ENCODE measurements at places on chromosomes 2 and 18.
A peak's percentile ranks its signal among the peaks of the same experiment; 100 is the strongest.

GRCh38 chr2:238467062-238467461 is 40.3 kb downstream of the ASB1 start:
- H3K27ac ChIP-seq = no peak overlapping the region
- H3K4me1 ChIP-seq = peaks cover 13% of the 10 kb centered on the region
- no peaks in the 10 kb centered on the region for H3K27me3 ChIP-seq
- DNase-seq = peak; percentile 53
- H3K4me3 ChIP-seq = no peak overlapping the region
- peaks cover 18% of the 10 kb centered on the region for H3K36me3 ChIP-seq

GRCh38 chr2:150526827-150527226 is 39.4 kb upstream of the RND3 start:
- peak overlapping the region; percentile 97 for H3K27ac ChIP-seq
- no peaks in the 10 kb centered on the region for H3K27me3 ChIP-seq
- H3K4me3 ChIP-seq = no peak overlapping the region
- DNase-seq = no peak
- peaks cover 5% of the 10 kb centered on the region for H3K36me3 ChIP-seq

- no peak overlapping the region for H3K4me3 ChIP-seq
- H3K36me3 ChIP-seq = no peaks in the 10 kb centered on the region
- H3K27ac ChIP-seq = no peak overlapping the region
Observed at GRCh38 chr2:239824046-239824694, 201.0 kb downstream of the NDUFA10 start.

DNA sequence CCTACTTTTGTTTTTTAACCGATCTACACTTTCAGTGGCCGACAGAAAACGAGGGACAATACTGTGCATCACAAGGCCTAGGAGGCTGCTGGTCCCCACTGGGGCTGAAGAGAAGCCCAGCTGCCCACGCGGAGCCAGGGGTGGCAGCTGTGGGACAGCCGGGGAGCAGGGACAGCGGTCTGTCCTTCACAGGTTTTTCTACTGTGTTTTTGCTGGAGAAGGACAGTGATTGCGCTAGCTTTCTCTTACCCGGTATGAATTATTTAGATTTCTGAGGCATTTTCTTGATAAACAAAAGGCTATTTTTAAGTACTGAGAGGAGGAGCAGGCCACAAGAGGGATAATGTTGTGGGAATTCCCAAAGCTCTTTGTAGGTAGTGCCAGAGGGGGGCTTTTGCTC is 219.8 kb downstream of the ATAD2B start:
- H3K27ac ChIP-seq = no peak overlapping the region
- DNase-seq = no peak
- H3K4me3 ChIP-seq = no peak overlapping the region
- peaks cover 25% of the 10 kb centered on the region for H3K36me3 ChIP-seq
- H3K4me1 ChIP-seq = peaks cover 9% of the 10 kb centered on the region

DNA sequence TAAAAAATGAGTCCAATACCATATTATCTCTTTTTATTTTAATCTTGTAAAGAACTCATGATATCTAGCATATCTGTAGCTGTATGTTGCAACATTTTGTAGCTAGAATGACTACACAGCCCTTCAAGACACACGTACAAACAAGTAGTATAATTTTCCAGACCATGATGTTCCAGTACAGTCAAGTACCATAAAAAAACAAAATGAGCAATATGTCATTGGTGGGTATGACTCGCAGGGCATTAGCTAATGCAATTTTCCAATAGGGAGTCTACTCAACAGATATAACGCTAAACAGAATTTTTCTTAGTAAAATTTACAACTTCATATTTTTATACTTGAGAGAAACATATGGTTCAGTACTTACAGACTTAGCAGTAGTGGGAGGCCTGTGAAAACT is 53.6 kb upstream of the UGP2 start:
- H3K36me3 ChIP-seq = no peaks in the 10 kb centered on the region
- H3K27ac ChIP-seq = no peak overlapping the region
- no peak for DNase-seq
- no peak overlapping the region for H3K4me3 ChIP-seq

DNA sequence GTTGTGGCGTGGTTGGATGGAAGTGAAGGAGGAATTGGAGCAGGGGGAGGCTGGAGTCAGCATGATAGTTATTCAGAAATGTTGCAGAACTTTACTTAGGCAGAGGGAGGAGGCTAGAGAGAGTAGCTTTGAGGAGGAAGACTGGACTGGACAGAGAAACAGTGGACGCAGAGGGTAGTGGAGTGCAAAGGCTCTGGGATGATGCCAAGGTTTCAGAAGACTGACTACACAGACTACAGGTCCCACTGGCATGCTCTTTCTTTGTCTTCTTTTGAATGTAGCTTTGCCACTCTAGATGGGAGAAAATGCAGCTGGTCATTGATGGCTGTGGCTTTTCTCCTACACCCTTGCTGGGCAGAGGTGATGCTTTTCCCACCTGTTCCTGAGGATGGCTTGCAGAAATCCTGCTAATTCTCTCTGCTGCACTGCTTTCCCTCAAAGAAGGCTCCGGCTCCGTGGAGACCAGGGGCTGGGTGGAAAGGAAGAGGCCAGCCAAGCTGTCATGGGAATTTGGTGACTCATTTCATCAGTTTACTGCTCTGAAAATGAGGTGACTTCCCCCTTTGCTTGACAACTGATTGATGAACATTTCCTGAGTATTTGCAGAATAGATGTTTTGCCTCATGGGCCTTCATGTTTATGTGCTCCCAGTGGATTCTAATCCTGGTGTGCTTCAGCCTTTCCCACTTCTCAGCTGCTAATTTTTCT is 42.4 kb downstream of the MEIS1 start:
- no peak overlapping the region for H3K4me3 ChIP-seq
- no peaks in the 10 kb centered on the region for H3K27me3 ChIP-seq
- no peak for DNase-seq
- H3K4me1 ChIP-seq = no peaks in the 10 kb centered on the region
- no peaks in the 10 kb centered on the region for H3K36me3 ChIP-seq

DNA sequence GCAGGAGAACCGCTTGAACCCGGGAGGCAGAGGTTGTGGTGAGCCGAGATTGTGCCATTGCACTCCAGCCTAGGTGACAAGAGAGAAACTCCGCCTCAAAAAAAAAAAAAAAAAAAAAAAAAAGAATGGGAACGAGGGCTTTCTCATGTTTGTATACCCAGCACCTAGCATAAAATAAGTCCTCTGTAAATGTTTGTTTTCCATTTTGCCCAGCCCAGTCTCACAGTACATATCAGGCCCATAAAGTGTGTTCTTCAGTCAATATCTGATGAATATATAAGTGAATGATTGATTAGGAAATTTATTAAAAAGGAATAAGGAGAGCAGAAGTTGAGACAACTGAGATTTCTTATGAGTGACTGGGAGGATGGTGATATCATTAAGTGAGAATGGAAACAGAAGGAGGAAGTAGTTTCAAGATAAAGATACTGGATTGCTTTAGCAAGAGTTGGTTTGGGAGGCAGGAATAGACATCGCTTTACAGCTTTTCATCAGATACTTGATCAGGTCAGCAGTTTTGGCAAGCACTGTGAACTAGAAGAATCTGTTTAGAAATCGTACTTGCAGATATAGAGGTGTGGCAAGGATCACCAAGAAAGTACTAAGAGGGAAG is 327.5 kb downstream of the KIAA1328 start:
- H3K4me3 ChIP-seq = no peak overlapping the region
- no peak for DNase-seq
- no peak overlapping the region for H3K27ac ChIP-seq
- H3K4me1 ChIP-seq = no peaks in the 10 kb centered on the region

DNA sequence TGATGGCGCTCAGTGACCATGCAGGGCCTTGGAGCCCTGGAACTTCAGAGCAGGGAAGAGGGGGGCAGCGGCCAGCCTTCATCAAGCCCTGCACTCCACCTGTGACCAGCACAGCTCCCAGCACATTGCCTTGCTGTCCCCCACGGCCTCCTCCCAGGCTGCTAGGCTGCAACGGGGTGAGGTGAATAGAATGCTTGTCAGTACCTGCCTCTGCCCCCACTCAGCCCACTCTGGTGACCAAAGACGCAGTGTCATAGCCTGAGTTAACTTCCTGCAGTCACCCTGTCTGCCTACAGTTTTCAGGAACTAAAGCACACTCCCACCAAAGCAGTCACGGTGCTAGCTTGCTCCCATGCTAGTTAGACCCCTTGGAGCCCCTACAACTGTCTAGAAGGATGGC is 72.1 kb downstream of the STPG4 start:
- no peaks in the 10 kb centered on the region for H3K36me3 ChIP-seq
- H3K27ac ChIP-seq = no peak overlapping the region
- H3K4me1 ChIP-seq = peaks cover 13% of the 10 kb centered on the region
- H3K27me3 ChIP-seq = no peaks in the 10 kb centered on the region

DNA sequence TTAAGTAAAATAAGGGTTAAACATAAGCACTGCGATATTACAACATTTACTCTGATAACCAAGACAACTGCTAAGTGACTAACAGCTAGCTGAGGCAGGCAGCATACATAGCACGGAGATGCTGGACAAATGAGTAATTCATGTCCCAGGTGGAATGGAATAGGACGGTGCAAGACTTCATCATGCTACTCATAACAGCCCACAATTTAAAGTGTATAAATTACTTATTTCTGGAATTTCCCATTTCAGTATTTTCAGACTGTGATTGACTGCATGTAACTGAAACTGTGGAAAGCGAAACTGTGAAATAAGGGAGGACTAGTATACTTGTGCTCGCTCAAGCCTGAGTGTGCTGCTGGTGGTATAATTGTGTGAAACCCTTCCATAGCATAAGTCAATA is 12.9 kb downstream of the IER3IP1 start:
- H3K36me3 ChIP-seq = peaks cover 2% of the 10 kb centered on the region
- peaks cover 14% of the 10 kb centered on the region for H3K4me1 ChIP-seq
- no peak overlapping the region for H3K27ac ChIP-seq
- no peak for DNase-seq

- H3K4me3 ChIP-seq = peak overlapping the region; percentile 49
- no peaks in the 10 kb centered on the region for H3K36me3 ChIP-seq
- peak overlapping the region; percentile 96 for H3K27ac ChIP-seq
- H3K27me3 ChIP-seq = no peaks in the 10 kb centered on the region
Observed at GRCh38 chr2:40281021-40281940, 170.6 kb downstream of the SLC8A1 start.

GRCh38 chr2:73821227-73821626 is 7.5 kb upstream of the STAMBP start:
- no peak for DNase-seq
- H3K4me1 ChIP-seq = peaks cover 7% of the 10 kb centered on the region
- no peak overlapping the region for H3K4me3 ChIP-seq
- H3K27me3 ChIP-seq = peaks cover 48% of the 10 kb centered on the region
- H3K27ac ChIP-seq = no peak overlapping the region

GRCh38 chr2:176285321-176285720 is 16.1 kb downstream of the MTX2 start:
- H3K27ac ChIP-seq = no peak overlapping the region
- H3K36me3 ChIP-seq = no peaks in the 10 kb centered on the region
- H3K4me1 ChIP-seq = peaks cover 11% of the 10 kb centered on the region

GRCh38 chr2:152166633-152167032 is 8.9 kb downstream of the STAM2 start:
- H3K27me3 ChIP-seq = no peaks in the 10 kb centered on the region
- DNase-seq = no peak
- peak overlapping the region; percentile 62 for H3K4me3 ChIP-seq
- peaks cover 2% of the 10 kb centered on the region for H3K36me3 ChIP-seq
- H3K27ac ChIP-seq = peak overlapping the region; percentile 81

DNA sequence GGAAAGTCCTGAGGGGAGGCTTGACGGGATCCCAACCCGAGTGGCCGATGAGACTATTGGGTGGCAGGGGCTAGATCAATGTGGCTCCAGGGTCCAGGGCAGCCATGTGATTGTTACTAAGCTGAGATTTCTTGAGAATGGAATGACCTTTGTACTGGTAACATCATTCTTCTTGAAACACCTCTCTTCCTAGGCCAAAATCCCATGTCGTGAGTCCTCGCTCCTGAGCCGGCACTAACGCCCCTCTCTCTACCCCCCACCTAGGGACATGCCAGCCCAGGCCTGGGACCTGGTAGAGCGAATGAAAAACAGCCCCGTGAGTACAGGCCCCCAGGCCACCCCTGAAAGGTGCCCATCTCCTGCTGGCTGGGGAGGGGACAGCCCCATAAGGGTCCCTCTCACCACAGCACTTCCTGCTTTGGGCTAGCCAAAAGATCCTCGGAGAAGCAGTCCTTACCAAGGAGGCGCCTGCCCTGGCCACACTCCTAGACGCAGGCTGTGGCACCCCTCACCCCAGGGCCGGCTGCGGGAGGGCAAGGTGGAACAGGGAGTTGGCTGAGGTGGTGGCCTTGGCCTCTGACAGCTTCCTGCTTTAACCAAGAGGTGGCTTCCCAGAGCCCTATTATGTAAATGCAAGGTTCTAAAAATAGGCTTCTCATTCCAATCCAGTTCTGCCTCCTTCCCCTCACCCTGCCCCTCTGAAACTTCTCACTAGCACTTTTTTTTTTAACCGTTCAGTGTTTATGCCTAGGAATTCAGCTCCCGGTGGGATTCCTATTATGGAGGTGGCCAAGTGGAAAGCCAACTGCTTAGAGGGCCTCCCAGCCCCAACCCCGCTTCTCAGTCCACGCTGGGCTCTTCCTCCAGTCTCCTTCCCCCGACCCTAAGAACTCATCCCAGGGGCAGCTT is 126.6 kb upstream of the PPP1CB start:
- H3K27ac ChIP-seq = peak overlapping the region; percentile 89
- peaks cover 33% of the 10 kb centered on the region for H3K4me1 ChIP-seq
- DNase-seq = no peak
- H3K27me3 ChIP-seq = no peaks in the 10 kb centered on the region
- H3K4me3 ChIP-seq = no peak overlapping the region

DNA sequence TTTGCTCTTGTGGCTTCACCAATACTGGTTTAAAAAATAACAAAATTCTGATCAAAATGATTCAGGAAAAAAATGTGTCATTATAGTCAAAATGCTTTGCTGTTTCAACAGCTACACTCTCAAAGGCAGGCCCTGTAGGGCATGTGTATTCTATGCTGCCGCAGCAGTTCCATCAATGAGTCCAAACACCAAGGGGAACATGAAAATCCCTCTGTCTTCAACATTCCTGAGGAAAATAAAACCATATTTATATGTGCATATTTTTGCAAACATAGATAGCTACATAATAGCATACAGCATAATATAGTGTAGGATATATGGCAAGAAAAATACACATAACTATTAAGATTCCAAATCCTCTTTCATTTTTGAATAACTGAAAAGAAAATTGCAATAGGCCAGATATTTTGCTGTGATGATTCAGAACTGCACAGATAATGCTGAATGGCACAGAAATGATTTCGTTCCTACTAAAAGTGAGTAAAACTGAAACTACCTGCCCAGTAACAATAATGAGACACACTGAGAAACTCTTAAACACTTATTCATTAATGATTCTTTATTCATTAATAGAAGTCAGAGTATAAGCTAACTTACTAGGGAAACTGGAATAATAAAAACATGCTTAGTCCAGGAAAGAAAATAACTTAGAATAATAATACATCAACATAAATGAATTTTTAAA is 343.8 kb downstream of the SUCLG1 start:
- H3K27me3 ChIP-seq = no peaks in the 10 kb centered on the region
- no peak for DNase-seq
- H3K4me3 ChIP-seq = no peak overlapping the region
- H3K36me3 ChIP-seq = no peaks in the 10 kb centered on the region

- H3K4me1 ChIP-seq = no peaks in the 10 kb centered on the region
- no peak overlapping the region for H3K27ac ChIP-seq
- no peaks in the 10 kb centered on the region for H3K36me3 ChIP-seq
- DNase-seq = no peak
- no peak overlapping the region for H3K4me3 ChIP-seq
- no peaks in the 10 kb centered on the region for H3K27me3 ChIP-seq
Observed at GRCh38 chr2:8458503-8459459, 223.1 kb upstream of the ID2 start.

GRCh38 chr2:224410946-224411561 is 9.1 kb upstream of the FAM124B start:
- H3K27ac ChIP-seq = no peak overlapping the region
- H3K4me3 ChIP-seq = no peak overlapping the region
- H3K36me3 ChIP-seq = no peaks in the 10 kb centered on the region
- no peaks in the 10 kb centered on the region for H3K4me1 ChIP-seq

- no peak overlapping the region for H3K27ac ChIP-seq
- peaks cover 15% of the 10 kb centered on the region for H3K4me1 ChIP-seq
- no peak for DNase-seq
- H3K36me3 ChIP-seq = no peaks in the 10 kb centered on the region
Observed at GRCh38 chr2:118841828-118842461, 5.5 kb downstream of the EN1 start.

Data from osteocyte (in vitro differentiated cells).